Activated CD8-positive, alpha-beta memory T cell treated with anti-CD3 and anti-CD28 coated beads for 1 hour (primary cell): ENCODE measurements at places on chromosomes 16 and 17.

DNA sequence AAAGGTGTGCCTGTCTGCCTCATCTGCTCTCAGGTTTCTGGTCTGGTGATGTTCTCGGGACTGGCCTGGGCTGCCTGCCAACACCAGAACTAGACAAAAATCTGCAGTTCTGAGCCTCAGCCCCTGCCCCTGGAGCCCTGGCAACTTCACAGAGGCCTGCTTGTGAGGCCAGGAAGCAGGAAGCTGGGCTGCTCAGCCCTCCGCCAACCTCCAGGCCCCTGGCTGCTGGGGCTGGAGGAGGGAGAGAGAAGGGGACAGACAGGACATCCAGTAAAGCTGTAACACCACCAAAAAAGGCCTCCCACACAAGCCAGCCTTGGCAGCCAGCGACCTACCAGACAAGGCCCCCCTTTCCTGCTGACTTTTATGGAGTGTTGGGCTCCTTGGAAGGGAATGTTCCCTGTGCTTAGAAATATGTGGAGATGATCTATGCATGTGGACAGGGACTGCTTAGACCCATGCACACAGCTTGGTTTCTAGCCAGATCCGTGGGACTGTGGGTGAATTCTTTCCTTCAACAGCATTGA lies 157.6 kb downstream of the XYLT1 start:
- no peak for DNase-seq

GRCh38 chr17:36011201-36011600 lies 6.6 kb downstream of the CCL23 start:
- DNase-seq: no peak

DNA sequence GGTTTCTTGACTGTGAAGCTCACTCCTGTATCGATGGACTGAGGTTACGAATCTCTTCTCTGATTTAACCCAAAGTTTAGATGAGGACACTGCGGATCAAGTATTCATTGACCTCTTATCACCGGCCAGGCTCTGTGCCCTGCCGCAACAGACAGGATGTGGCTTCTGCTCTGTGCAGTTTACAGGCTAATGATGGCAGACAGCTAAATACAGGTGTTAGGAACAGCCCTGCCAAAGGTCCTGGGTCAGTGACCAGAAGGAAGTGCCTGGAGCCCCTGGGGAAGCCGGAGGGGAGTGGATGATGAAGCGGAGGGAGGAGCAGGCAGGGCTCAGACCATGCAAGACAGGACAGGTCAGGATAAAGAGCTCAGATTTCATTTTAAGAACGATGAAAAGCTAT lies 44.4 kb downstream of the HAPSTR1 start:
- no peak for DNase-seq

GRCh38 chr16:70522216-70523075 lies 908 bp downstream of the COG4 start:
- no peak for DNase-seq

- no peak for DNase-seq
These were observed 11.9 kb upstream of the CLEC18A start for GRCh38 chr16:69938981-69939820.

DNA sequence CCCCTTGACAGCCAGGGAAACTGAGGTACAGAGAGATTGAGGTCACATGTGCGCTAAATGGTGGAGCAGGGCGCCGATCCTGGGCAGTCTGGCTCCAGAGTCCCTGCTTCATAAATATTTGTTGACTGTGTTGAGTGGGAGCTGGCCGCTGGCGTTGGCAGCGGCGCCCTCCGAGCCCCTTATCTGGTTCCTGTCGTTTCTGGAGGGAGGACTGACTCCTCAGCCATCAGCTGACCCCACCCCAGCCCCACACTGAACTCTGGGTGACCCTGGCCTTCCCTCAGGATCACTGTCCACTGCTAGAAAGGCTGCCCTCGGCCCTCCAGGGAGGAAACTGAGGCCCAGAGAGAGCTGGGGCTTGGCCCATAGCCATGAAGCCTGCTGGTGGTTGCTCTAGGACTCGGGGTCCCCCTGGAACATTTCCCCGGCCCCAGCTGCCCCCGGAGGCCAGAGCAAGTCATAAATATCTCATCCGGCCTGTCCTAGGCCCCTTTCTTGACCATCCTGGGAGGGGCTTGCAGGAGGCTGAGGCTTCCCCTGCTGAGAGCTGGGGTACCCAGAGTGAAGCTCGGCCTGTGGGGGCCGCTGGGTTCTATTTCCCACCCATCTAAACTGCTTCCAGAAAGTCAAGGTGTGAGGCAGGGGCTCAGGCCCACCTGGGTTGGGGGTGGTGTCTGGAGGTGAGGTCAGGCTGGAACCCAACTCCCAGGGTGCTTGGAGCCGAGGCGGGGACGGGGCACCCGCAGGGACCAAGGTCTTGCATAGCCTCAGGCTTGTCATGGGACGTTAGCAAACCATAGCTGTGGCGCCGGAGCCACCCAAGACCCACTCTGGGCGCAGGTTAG lies 51.7 kb upstream of the GSE1 start:
- DNase-seq: no peak

GRCh38 chr16:82672676-82673075 lies 45.9 kb downstream of the CDH13 start:
- DNase-seq: no peak

DNA sequence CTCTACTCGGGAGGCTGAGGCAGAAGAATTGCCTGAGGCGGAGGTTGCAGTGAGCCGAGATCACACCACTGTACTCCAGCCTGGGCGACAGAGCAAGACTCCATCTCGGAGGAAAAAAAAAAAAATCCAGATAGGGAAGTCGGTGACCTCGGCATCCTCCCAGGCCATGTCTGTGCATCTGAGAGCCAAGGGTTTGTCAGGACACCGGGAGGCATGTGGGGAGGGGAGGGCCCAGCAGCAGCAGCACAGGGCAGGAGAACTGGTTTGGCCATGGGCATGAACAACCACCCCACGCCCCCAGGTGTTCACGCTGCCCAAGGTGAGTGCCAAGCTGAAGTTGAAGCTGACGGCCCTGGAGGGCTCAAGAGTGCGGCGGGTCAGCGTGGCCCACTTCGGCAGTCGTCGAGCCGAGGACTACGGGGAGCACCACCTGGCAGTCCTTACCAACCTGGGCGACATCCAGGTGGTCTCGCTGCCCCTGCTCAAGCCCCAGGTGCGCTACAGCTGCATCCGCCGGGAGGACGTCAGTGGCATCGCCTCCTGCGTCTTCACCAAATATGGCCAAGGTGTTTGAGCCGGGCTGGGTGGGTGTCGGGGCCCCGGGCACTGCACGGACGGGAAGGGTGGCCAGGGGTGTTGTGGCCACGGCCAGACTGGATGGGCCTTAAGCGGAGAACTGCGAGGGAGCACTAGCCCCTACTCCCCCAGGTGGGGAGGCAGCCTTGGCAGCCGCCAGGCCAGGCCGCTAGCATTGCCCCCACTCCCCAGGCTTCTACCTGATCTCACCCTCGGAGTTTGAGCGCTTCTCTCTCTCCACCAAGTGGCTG lies 14.7 kb upstream of the MYO15B start:
- no peak for DNase-seq

DNA sequence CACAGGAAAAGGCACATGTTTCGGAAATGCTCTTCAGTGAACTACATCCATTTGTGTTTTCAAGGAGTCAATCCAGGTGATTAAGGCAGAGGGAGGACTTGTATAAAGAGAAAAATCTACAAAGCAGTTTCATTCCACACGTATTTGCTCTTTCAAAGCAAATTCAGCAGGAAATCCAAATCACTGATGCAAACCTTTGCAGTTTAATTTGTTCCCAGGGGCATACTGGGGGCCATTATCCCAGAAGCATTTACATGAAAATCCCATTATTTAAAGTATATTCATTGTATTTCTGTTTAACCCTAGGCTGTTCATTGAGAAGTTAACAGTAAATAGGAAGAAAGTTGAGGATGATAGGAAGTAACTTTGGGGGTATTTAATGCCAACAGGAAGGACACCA lies 147.9 kb downstream of the PMP22 start:
- DNase-seq: no peak

- no peak for DNase-seq
These were observed 120.9 kb upstream of the HS3ST2 start for GRCh38 chr16:22692916-22693637.

GRCh38 chr16:54655121-54655590 lies 275.5 kb upstream of the IRX5 start:
- DNase-seq: no peak

DNA sequence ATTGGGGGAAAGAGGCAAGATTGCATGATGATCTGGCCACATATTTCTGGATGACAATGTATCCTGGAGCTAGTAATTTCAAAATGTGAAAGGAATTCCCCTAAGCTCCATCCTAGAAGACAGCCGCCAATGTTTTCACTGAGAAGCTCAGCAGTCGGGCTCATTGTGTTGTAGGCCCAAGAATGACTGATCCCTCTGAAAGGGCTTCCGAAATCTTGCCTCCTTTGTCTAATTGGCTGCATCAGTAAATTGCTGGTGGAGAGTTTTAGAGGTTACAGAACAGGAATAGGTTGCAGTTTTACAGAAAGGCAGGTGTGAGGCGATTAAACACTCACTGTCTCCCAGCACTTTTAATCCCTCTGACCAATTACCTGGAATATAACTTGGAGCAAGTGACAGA lies 464.1 kb upstream of the SALL1 start:
- DNase-seq: no peak

DNA sequence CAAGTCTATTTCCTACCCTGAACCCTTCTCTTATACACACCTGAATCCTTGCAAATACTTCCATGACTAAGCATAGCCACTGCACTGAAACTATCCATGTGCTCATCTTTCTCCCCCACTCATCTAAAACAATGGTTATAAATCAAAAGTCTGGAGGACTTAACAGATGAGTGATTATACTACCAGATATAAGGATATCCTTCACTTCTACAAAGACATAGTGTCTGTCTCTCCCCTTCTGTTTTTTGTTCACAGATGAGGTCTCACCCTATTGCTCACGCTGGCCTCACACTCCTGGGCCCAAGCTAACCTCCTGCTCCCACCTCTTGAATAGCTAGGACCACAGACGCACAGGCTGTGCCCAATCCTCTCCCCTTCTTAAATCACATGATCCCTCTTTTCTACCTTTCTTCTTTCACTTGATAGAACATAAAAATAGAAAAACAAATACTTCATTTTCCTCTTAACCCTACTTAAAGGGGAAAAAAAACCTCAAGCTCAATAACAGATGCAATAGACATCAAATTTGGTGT lies 19.2 kb downstream of the CEP112 start:
- DNase-seq: no peak

DNA sequence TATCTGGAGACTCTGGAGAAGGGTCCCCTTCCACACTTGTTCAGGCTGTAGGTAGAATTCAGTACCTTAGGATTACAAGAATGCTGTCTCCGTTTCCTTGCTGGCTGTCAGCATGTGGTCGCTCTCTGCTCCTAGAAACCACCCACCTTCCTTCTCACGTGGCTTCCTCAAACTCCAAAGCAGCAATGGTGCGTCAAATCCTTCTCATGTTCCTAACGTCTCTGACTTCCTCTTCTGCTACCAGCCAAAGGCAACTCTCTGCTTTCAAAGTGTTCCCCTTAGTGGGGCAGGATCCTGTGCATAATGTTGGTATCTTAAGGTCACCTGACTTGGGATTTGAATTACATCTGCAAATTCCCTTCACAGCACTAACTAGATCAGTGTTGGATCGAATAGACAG lies 30.9 kb upstream of the DYNLRB2 start:
- no peak for DNase-seq

DNA sequence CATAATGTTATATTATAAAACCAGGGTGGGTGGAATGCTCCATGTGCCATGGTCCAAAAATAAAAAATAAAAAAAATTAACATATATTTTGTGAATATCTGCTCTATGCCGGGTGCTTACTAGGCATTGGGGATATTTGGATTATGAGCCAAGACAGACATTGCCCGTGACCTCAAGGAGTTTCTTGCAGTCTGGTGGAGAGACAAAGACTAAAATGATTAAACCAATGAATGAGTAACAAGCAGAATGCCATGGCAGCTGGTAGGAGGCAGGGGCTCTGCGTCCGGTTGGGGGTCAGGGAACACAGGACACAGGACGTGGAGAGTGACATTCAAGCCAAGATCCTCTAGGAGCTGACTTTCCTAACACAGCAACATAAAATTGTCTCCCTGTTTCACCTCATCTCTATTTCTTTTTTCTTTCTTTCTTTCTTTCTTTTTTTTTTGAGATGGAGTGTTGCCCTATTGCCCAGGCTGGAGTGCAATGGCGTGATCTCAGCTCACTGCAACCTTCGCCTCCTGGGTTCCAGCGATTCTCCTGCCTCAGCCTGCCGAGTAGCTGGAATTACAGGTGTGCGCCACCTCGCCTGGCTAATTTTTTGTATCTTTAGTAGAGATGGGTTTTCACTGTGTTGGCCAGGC lies 35.4 kb downstream of the RGS9 start:
- DNase-seq: no peak

DNA sequence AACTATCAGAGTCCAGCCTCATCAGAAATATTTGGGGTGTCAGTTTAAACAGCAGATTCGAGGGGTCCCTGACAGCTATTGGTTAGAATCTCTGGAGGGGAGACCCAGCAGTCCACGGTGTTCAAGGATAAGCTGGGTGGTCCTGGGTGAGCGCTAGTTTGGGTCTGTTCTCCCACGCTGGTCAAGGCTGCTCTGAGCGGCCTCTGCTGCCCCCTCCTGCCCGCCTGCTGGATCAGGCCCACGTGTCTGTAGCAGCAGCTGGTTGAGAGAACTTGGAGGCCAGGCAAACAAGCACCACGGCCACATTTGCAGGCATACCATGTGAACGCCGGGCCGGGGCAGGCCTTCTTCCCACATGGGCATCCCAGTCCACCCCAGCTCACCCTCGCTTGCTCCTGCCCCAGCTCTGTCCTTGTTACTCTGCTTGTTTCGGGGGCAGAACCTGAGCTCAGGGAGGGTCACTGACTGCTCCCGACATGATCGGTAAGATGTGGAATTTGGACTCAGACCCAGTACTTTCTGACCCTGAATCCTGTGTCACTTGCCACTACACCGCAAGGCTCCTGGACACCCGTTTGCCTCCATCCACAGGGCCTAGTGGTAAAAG lies 7.4 kb downstream of the FOXF1 start:
- DNase-seq: no peak

GRCh38 chr16:27238016-27238587 lies 30.5 kb downstream of the NSMCE1 start:
- no peak for DNase-seq

DNA sequence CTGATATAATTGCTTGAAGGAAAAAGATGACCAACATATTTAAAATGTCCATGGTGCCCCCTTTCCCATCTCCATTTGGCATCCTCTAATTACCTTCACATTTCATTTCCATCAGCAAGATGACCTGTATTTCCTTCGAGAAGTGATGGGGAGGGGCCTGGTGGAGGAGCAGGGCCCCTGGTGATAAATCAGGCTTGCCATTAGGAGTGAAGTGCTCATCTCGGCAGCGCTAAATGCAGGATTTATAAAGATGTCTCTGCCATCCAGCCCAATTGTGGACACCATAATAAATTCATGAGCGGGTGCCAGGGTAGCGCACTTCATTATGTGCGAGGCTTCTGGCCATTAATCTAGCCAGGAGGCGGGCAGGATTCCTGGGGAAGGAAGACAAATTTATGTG lies 101.5 kb upstream of the IRX6 start:
- DNase-seq: no peak

DNA sequence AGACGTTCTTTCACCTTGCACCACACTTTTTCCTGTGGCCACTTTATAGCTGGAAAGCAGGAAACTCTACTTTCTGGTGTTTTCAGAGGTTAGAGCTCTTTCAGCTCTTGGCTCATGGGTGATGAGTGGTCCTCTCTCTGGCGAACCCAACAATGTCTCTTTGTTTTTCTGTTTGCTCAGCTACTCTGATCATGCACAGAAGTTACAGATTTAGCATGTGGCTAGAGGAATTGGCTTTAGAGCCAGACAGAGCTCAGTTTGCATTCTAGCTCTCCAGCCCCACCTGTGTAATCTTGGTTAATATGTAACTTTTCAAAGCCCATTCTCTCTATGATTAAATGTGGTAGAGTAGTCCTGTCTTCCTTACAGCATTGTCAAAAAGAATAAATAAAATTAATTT lies 225.2 kb downstream of the HAPSTR1 start:
- DNase-seq: no peak
